ENCODE measurements at places on chromosomes 6 and 20. TPM values are rescaled to one million over a fixed set of nuclear protein-coding genes. Genes with fewer than 3 reads are reported as not detected.

GRCh38 chr20:21338291-21338690, 35.2 kb downstream of the XRN2 start:
- no peak overlapping the region for H3K27ac ChIP-seq
- no peaks in the 10 kb centered on the region for H3K27me3 ChIP-seq
- DNase-seq, result no peak

DNA sequence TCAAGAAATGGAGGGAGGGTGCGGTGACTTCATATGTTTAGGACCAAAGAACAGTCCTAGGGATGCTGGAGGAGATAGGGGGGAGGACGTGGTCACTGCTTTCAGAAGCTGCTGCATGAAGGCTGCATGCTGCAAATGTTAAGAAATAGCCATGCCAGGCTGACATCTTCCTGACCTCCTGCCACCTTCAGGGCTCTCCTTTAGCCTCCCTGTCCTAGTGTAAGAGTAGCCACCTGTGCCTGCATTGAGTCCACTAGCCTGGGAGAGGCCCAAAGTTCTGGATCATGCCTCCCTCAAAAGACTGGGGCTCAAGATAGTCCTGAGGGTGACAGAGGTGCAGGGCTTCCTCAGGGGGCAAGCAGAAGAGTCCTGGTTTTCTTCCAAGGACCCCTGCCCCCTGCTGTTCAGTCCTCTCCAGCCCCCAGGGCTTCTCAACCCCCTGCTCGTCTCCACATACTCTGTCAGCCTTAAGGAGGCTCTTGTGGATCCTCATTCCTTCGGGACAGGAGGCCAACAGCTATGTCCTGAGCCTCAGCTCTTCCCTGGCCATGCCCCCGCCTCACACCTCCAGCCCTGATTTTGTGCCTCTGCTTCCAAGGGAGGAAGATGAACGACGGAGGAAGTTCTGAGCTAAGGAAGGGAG, 96.3 kb downstream of the MRPL14 start:
- H3K36me3 ChIP-seq, result no peaks in the 10 kb centered on the region
- H3K27ac ChIP-seq, result no peak overlapping the region
- peaks cover 6% of the 10 kb centered on the region for H3K4me1 ChIP-seq
- H3K27me3 ChIP-seq, result peaks cover 20% of the 10 kb centered on the region
- H3K4me3 ChIP-seq, result no peak overlapping the region

- no peak overlapping the region for H3K27ac ChIP-seq
- H3K4me3 ChIP-seq, result no peak overlapping the region
- no peaks in the 10 kb centered on the region for H3K27me3 ChIP-seq
- peaks cover 3% of the 10 kb centered on the region for H3K4me1 ChIP-seq
- peaks cover 6% of the 10 kb centered on the region for H3K36me3 ChIP-seq
Measured at GRCh38 chr20:32495949-32496348, 89.2 kb downstream of the NOL4L start.

DNA sequence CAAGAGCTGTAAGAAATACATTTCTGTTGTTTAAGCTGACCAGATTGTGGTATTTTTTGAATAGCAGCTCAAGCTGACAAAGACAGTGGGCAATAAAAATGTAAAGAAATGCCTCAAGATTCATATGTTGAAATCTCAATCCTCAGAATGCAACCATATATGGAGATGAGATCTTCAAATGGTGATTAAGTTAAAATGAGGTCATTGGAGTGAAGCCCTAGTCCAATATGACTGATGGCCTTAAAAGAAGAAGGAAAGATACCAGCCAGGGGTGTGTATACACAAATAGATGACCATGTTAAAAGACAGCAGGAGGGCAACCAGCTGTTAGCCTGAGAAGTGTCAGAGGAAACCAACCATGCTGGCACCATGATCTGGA, 7.1 kb upstream of the DDO start:
- DNase-seq, result no peak
- H3K27me3 ChIP-seq, result peaks cover 17% of the 10 kb centered on the region
- H3K4me3 ChIP-seq, result no peak overlapping the region
- no peak overlapping the region for H3K27ac ChIP-seq

CEP85L gene
- 42.7 TPM for total RNA-seq

DNA sequence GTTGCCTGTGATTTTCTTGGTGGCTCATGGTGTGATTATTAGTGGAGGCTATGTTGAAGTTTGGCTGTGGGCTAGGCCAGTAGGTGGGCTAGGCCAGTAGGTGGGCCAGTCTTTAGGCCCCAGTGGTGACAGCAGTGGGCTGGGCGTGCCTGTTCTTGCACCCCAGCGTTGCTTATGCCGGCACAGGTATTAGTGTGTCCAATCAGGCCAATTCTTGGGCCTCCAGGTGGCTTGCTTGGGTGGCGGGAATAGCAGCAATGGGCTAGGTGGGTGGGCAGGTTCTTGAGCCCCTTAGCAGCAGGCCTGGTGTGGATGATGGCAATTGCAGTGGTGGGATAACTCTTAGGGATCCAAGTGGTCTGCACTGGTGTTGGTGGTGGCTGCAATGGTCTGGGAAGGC, 22.9 kb downstream of the GJA10 start:
- H3K27ac ChIP-seq, result no peak overlapping the region
- no peak for DNase-seq
- H3K27me3 ChIP-seq, result peaks cover 2% of the 10 kb centered on the region
- no peak overlapping the region for H3K4me3 ChIP-seq

ARMH2 gene
- total RNA-seq, result 0.30 TPM

FOXF2 gene
- total RNA-seq, result not detected

DNA sequence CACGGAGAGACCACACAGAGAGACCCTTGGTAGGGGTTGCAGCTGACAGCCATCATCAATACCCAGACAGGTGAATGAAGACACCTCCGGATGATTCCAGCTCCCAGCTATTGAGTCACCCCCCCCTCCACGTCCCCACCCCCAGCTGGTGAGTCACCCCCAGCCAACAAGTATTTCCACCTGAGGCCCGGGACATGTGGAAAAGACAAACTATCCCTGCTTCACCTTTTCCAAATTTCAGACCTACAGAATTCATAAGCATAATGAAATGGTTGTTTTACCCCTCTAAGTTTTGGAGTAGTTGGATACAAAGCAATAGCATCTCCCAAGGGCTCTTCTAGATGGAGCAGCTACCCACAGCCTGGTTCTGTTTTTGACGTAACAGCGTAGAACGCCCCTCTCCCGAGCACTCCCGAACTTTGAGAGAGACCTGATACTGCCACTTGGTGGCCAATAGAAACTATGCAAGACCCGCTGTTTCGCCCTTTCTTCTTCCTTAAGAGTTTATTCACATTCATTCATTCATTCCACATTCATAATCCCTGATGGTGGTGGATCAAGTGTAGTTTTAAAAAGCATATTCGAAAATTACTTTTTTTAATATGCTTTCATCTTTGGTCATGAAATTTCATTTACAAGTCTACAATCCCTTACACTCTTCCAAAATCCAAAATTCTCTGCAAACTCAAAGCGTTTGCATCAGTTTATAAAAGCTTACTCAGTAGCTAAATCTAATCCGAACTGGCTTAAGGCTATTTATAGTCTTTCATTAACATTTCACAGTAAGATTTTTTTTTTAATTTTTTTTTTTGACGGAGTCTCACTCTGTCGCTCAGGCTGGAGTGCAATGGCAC, 15.1 kb upstream of the PPP1R16B start:
- no peak overlapping the region for H3K4me3 ChIP-seq
- no peaks in the 10 kb centered on the region for H3K36me3 ChIP-seq
- peaks cover 13% of the 10 kb centered on the region for H3K4me1 ChIP-seq
- peak; percentile 84 for DNase-seq
- no peaks in the 10 kb centered on the region for H3K27me3 ChIP-seq

ZSCAN23 gene
- 1.2 TPM for total RNA-seq

DNA sequence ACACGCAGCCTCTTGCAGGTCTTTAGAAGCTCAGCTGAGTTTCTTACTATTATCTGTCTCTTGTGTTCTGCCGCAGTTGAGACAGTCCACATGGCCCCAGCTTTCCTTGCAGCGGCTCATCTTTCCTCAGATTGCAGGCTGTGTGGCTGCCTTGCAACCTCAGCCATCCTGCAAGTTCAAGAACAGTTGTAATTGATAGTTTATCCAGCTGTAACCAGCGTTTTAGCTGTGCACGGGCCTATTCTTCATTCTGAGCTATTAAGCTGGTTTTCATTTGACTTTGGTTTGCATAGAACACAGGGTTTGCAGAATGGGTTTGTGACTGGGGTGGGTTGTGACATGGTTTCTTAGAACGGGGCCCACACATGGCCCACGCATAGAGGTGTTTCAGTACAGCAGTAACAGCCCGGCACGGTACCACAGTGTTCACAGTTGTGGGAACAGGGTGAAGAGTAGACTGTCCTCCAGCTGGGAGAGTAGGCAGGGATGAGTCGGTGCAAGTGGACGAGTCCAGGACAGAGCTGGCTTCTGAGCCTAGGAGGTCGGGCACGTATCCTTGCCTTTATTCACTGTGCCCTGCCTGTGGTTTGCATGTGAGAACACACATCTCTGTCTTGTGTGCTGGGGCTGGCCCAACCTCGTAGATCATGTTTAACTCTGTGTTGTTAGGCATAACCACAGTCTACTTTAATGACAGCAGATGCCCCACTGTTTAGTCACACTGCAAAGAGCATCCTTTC, 89.2 kb downstream of the RPP40 start:
- DNase-seq, result no peak
- peaks cover 25% of the 10 kb centered on the region for H3K4me1 ChIP-seq
- peaks cover 4% of the 10 kb centered on the region for H3K36me3 ChIP-seq
- H3K27ac ChIP-seq, result no peak overlapping the region

- no peak for DNase-seq
- H3K27me3 ChIP-seq, result no peaks in the 10 kb centered on the region
- H3K36me3 ChIP-seq, result no peaks in the 10 kb centered on the region
- no peak overlapping the region for H3K4me3 ChIP-seq
- no peaks in the 10 kb centered on the region for H3K4me1 ChIP-seq
Measured at GRCh38 chr20:55253781-55254180, 751.5 kb downstream of the CBLN4 start.

TBC1D22B gene
- 17.2 TPM for total RNA-seq

DNA sequence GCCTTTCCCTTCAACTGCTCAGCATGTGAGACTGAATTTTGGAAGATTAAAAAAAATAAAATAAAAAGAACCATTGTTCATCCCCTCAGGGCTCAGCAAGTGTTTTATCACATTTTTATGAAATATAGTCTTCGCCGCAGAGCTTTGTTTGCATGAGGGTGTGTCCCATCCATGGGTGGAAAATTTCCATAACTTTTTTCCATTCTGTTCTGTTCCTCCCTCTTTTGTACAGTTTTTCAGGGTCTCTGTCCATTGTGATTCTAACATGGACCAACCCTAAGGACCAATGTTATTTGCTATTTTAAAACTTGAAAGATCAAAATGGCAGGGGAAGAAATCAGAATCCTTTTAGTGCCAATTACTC, 213.3 kb upstream of the SGK1 start:
- DNase-seq, result no peak
- H3K4me3 ChIP-seq, result no peak overlapping the region
- no peaks in the 10 kb centered on the region for H3K27me3 ChIP-seq
- peaks cover 2% of the 10 kb centered on the region for H3K36me3 ChIP-seq
- peaks cover 41% of the 10 kb centered on the region for H3K4me1 ChIP-seq

- H3K4me1 ChIP-seq, result no peaks in the 10 kb centered on the region
- H3K27ac ChIP-seq, result no peak overlapping the region
- H3K4me3 ChIP-seq, result no peak overlapping the region
- no peak for DNase-seq
- peaks cover 23% of the 10 kb centered on the region for H3K27me3 ChIP-seq
Measured at GRCh38 chr6:41247882-41248705, 19.9 kb downstream of the TREML4 start.

ITPA gene
- total RNA-seq, result 103 TPM

DNA sequence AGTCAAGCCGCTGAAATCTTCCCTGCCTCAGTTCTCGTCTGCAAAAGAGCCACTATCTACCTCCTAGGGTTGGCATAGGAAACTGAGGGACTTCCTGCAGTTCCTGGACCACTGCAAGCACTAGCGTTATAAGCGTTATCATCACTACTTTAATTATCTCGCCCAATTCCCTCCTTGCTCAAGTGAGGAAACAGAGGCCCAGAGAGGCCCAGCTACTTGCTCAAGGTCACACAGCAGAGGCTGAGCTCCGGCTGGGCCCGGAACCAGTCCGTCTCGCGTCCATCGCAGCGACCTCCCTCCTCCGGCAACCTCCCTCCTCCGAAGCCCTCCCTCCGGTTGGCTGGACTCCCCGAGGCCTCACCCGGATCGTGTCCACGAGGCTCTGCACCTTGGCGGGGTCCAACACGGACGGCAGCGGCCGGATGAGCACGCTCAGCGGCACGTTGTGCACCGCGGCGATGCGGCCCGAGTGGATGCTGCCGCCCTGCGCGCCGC, 338 bp downstream of the SRXN1 start:
- H3K4me3 ChIP-seq, result peak overlapping the region; percentile 91
- peaks cover 29% of the 10 kb centered on the region for H3K4me1 ChIP-seq
- peaks cover 26% of the 10 kb centered on the region for H3K27me3 ChIP-seq
- H3K27ac ChIP-seq, result peak overlapping the region; percentile 84

KCNG1 gene
- total RNA-seq, result 12.3 TPM

CLPSL2 gene
- not detected for total RNA-seq

GRCh38 chr6:150883521-150883920, 18.0 kb downstream of the MTHFD1L start:
- no peaks in the 10 kb centered on the region for H3K27me3 ChIP-seq
- peaks cover 8% of the 10 kb centered on the region for H3K4me1 ChIP-seq
- H3K36me3 ChIP-seq, result peaks cover 54% of the 10 kb centered on the region
- H3K4me3 ChIP-seq, result no peak overlapping the region
